ENCODE measurements at places on chromosomes 3 and 15.

- DNase-seq = peak; percentile 51
These were observed 13.2 kb downstream of the ABCC5 start for GRCh38 chr3:184004476-184004875.

- DNase-seq = no peak
These were observed 805 bp upstream of the RGMA start for GRCh38 chr15:93089727-93090305.

DNA sequence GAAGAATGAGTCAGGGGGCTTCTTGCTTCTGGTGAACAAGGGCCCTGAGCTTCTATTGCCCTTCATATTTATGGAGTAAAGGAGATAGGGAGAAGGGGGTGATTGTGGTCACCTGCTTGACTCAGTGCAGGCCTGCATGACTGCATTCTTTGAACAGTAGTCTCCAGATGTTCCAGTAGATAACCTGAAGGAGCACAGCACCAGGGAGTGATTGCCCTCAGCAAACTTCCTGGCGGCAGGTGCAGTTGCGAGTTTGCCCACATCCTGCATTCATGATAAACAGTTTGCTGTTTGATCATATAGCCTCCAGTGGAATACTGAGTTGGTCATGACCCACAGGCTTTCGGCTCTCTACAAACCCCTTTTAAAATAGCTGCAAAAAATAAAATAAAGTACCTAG is 1632.7 kb downstream of the OTOL1 start:
- DNase-seq = no peak

GRCh38 chr3:14230729-14231128 is 52.1 kb downstream of the LSM3 start:
- no peak for DNase-seq

DNA sequence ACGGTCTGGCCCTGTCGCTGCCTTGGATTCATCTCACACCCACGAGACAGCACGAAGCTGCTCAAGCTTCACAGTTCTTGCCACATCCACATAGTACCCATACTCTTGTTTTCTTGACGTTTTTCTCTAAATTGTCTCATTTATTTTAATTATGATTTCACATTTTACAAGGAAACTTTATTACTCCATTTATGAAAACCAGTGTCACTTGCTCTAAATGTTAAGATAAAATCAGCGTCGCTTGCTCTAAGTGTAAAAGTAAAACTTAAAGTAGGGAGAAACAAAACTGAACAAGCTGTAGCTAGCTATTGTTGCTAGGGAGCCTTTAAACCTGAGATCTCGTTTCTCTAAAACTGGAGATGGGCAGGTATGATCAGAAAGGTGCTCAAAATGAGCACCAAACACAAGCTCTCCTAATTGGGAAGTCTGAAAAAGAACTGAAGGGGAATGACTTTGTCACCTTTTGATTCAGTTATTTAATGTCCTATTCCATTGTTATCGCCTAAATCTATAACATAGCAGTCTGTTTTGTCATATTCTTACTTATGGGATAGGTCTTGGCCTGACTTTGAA is 680 bp downstream of the IFT122 start:
- no peak for DNase-seq

- no peak for DNase-seq
These were observed 13.2 kb downstream of the ISG20 start for GRCh38 chr15:88651971-88652370.

GRCh38 chr3:33277193-33277882 is at the start of gene FBXL2:
FBXL2 (plus strand) TSS chr3:33277442; CDS start chr3:33277513, 71 bp downstream.
- DNase-seq = peak; percentile 61

GRCh38 chr15:76333720-76334437 is 2.7 kb upstream of the ISL2 start:
- no peak for DNase-seq

- DNase-seq = no peak
These were observed 28.2 kb downstream of the MBNL1 start for GRCh38 chr3:152296971-152297370.

DNA sequence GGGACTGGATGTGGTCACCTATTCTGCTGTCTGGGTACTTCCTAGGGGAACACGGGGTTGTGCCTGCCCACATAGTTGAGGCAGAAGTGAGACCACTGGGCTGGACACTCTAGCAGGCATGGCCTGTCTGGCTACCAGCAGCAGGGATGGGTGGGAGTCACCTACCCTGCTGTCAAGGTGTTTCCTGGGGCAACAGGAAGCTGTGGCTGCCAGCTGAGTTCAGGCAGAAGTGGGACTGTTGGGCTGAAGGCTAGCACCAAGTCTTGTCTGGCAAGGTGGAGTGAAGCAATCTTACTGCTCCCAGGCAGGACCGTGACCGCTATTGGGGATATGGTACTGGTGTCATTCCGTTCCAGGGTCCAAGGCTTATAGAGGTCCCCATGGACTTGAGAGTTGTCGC is 20.3 kb upstream of the ZDHHC23 start:
- DNase-seq = no peak

- no peak for DNase-seq
These were observed 56.9 kb downstream of the CADPS start for GRCh38 chr3:62818347-62818746.

DNA sequence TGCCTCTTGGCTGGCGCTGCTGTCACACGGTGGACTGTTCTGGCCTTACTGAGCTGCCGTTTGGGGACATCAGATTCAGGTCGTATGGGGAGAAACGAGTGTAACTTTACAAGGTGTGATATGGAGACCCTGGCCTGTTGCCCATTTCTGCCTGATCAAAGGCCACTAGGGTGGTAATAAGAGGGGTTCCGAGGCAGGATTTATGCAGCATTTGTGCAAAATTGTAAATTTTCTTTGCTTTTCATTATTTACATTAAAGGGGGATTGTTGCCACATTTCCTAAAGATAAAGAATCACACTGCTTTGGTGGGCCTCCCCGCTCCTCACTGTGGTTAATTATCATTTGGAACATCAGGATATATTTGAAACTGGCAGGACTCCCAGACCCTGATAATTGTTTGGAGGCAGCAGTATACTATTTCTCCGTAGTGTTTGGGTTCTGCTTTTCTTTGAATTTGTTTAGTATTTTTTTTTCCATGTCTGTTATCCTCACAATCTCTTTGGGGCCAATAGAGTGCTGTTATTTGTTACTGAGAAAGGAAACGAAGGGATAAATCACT is 891 bp downstream of the NXPE3 start:
- no peak for DNase-seq

All from Ammon's horn (tissue), 1 donor.